ENCODE measurements at places on chromosomes 16 and 17. TPM values are rescaled to one million over a fixed set of nuclear protein-coding genes. Genes with fewer than 3 reads are reported as not detected.

SLC35G6 gene
- total RNA-seq = not detected

CEP295NL gene
- total RNA-seq = 0.31 TPM

KCTD5 gene
- 35.2 TPM for total RNA-seq

TAT gene
- total RNA-seq = 0.06 TPM

ZNF469 gene
- 11.1 TPM for total RNA-seq

BCL6B gene
- total RNA-seq = not detected

CIITA gene
- not detected for total RNA-seq

TBC1D28 gene
- not detected for total RNA-seq

ABCC6 gene
- total RNA-seq = 1.5 TPM

USP43 gene
- 3.8 TPM for total RNA-seq

Measured in A549 treated with RU486 at 1 μM for 4 hours (cell line).